Ureter (tissue), 1 donor: ENCODE measurements at places on chromosomes 2 and 18. TPM values are rescaled to one million over a fixed set of nuclear protein-coding genes. Genes with fewer than 3 reads are reported as not detected.

The CD8B2 gene
- total RNA-seq = 0.65 TPM

- DNase-seq = no peak
Measured at GRCh38 chr2:227876300-227876801, 4.9 kb downstream of the DAW1 start.

DNA sequence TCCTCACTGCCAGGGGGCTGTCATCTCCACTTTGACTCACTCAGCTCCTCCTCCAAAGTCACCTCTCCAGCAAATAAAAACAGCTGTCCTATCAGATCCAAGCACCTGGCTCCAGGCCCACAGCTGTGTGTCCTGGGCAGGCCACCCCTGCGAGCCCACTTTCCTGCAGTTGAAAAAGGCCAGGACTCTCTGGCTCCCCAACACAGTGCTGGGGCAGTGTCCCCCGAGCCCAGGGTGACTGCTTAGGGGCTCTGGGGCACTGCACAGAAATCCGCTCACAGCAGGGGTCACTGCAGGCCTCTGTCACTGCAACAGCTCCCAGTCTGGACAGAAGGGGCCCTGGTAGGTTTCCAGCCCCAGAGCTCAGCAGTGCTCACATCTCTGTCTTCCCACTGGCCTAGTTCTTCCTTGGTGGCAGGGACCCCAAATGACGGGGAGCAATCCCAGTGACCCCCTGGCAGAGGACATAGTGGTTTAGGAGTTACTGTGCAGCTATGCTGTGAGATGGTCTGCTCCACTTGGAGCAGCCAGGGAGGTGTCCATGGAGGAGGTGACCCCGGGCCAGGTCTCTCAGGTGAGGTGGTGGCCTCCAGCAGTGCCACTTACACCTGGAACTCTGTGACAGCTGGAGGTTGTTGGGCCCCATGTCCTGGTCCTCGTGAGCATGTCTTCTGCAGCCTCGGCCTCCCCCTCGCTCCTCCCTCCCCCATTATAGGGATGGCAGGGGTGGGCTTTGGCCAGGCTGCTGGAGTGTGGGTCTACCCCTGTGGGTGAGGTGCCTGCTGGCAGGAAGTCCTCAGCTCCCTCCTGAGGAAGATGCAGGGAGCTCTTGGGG, 35.5 kb downstream of the HS6ST1 start:
- no peak for DNase-seq

GRCh38 chr2:67652679-67653078, 255.5 kb downstream of the ETAA1 start:
- DNase-seq = no peak

DNA sequence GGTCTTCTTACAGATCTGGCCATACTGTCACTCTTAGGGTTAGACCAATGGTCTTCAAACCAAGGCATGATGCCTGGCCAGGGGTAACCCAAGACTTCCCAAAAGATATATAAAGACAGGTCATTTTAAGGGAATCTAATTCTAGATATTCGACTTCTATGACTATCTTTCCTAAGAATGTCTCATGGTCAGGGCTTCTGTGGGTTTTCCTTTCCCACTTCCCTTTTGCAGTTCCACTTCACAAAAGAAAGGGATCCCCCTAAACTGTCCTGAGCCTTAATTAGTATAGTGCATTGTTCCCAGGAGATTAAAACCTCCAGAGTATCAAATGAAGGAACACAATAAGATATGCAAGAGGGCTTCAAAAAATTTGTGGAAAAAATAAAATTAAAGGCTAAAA, 223.6 kb upstream of the SIX2 start:
- DNase-seq = no peak

DNA sequence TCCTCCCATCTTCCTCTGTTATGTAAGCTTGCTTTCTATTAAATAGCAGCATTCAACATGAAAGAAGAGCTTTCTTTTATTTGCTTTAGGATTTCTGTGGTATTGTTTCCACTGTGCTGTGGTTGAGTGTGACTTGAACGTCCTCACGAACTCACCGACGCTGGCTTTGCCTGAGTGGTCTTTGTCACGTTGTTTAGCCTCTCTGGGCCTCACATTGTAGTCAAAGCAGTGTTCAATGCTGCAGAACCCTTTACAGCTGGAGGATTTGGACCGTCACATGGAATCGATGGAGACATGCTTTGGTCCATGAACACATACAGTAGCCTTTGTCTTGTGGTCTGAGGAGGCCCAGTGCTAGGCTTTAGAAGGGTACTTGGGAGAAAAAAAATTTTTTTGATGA, 66.3 kb downstream of the TANC1 start:
- no peak for DNase-seq

The KLHL29 gene
- total RNA-seq = 16.8 TPM

DNA sequence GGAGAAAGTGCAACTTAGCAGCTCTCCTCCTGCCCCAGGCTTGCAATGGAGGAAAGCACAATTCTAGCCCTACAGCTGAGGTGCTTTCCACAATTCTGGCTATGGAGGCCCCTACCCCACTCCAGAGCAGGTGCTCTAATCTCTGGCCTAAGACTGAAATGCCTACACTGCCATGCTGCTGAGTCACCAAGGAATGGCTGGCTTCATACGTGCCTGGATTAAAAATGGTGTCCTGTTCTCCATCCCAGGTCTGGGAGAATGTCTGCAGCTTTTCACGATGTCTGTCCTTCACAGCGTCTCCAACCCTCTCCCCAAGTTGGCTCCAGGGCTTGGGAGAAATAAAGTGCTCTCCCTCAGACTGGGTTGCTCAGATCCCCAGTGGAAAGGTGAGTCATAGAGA, 48.5 kb downstream of the MBOAT2 start:
- no peak for DNase-seq

DNA sequence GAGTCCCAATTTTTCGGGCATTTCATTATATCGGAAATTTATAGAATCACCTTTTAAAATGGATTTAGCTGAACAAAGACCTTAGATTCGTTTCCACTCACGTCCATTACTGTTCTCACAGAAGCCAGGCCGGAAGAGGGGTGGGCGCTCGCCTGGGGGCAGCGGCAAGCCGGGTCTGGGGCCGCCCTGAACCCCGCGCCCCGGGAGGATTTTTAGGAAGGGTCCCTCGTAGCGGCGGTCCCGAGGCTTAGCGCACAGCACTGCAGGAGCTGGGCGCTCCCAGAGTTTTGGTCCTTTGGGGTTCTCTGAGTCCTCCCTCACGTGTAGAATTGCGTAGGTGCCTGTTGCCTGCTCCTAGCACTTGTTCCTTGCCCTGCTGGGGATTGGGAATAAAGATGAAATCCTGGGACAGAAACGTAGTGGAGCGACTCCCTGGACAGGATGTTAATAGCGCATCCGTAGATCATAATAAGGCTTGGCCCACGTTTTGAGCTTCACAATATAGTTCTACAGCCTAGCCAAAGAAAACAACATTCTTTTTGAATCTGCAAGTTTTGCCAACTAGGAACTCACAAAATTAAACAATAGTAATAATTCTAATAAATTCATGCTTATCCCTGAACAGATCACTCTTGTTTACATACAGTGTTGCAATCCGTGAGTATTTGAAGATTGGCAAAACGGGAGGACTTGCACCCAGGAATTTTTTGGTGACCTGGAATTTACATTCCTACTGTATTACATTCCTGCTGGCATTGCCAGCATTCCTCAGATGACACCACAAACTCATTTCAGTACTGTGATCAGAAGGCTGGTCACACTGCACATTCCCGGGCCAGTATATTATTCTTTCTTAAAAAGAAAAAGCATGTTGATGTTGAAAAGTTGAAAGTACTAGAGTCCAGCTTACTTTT, 875 bp downstream of the C18orf63 start:
- DNase-seq = no peak

- no peak for DNase-seq
Measured at GRCh38 chr2:214504599-214505376, 93.9 kb downstream of the VWC2L start.

DNA sequence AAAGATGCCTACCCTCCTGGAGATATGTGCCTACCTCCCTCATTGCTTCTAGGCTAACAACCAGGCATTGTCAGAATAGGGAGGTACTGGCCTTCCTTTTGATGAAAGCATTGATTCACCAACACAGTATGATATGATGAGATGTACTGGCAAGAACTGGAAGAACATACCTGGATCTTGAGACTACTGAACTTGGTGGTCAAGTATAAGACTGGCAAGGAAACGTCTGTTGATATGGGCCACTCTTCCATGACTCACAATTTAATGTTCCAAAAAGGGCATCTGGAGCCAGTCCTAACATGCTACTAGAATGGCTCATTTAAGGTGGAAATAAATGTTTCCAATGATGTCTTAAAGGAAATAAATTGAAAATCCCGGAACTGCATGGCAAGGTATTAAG, 18.1 kb downstream of the DTNB start:
- DNase-seq = no peak

DNA sequence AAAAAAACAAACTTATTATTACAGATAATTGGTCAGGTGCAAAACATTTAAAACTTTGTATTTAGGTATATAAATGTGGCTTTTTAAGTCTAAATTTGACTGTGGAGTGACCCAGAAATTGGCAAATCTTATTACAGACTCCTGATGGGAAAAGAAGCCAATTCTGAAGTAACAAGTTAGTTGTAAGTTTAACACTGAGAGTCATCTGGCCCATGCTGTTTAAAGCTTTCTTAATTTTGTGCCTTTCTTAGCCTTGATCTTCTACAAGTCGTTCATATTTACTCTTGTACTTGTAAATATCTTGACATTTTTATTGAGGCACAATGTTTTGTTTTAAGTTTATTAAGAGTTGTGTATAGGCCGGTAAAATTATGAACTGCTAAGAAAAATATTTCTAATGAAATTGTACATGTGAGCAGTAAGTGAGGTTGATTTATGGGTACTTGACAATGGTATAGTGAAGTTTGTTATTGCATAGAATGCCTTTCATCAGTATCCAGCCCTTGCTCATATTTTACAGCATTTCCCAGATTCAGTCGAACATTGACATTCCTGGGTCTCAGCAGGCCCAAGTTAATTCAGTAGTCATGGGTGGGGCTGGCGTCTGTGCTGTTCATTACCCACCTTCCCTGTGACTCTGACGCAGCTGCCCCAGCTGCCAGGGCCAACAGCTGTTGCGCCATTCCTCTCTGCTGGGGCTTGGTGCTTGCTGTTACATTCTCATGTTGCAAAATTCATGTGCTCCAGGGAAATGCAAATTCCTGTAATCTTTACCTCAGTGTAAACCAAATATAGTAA, 121.4 kb downstream of the ZNF236 start:
- DNase-seq = no peak

DNA sequence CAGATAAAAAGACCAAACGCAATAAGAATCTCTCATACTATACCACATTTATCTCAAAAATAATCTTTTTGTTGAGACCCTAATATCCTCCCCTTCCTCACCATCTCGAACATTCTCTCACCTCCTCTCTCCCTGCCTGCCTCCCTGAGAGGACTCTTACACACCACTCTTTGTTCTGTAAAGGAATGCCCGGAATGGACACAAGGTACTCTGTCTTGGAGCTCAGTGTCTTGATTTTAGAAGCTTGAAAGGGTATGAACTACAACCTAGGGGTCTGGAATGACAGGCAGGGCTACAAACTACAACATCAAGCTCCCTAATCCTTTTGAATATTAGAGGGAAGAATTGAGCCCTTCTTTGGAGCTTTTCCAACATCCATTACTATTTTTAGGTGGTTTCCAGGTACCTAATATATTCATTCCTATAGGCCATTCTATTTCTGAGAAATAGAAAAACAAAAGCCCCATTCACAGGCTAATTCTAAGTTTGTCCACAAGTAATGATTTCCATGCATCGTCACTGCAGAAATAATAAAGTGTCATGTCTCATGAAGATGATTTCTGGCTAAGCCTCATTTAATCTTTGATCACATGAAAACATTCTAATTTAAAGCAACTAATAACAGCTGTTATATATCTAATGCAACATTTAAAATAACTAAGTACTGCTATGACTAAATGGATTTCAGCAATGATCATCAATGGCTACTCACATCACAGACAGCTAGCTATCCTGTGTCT, 60.6 kb downstream of the LRP2 start:
- no peak for DNase-seq

DNA sequence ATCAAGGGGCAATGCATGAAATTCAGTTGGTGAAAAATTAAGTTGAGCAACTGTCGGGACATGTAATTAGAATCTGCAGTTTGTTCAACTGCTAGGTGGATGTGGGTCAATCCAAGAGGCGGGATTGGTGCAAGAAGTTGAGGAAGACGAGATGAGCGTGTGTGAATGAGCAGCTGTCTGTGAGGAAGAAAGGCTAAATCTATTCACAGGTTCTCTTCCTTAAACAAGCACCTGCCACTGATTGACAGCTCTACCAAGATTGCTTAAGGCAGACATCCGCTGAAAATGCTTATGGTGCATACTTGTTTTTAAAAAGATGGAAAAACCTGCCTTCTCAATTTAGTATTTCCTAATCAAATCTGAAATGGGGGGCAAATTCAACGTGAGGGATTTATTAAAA, 323.4 kb upstream of the THUMPD2 start:
- no peak for DNase-seq

DNA sequence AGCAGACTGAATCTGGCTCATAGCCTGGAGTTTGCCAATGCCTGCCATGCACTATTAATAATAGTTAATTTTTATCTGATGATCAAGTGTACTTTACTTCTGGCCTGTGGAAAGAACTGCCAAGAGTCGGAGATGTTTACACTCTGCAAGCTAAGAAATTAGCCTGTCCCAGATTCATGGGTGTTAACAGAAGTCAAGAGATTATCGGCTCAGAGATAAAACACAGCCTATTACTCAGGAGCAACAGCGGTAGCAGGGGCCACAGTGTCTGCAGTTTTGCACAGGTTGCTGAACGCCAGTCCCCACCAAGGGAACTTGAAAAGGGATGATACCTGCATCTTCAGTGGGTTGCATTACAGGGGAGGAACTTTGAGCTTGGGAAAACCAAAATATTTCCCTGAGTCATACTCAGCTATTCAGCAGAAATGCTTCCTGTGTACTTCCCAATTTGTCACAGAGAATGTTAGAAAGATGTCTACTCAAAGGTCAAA, 4.3 kb upstream of the ADI1 start:
- no peak for DNase-seq

The SLC4A3 gene
- 12.2 TPM for total RNA-seq

DNA sequence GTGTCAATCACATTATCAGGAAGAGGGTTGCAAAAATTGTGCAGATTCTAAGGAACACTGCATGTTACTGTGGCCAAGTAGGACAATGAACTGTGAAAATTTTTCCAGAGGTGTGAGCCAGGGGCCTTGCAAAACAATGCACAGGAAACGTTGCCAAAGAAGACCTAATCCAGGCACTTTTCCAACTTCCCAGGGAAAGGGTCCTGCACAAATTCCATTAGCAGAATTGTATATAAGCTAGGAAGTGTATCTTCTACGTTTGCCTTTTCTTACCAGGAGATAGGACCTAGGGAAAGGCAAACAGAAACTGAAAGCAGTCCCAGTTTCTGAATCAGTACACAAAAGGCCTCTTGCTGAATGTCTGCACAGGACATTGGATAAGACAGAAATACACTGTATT, 1888.3 kb upstream of the CELF4 start:
- no peak for DNase-seq

The NETO1 gene
- 2.6 TPM for total RNA-seq

DNA sequence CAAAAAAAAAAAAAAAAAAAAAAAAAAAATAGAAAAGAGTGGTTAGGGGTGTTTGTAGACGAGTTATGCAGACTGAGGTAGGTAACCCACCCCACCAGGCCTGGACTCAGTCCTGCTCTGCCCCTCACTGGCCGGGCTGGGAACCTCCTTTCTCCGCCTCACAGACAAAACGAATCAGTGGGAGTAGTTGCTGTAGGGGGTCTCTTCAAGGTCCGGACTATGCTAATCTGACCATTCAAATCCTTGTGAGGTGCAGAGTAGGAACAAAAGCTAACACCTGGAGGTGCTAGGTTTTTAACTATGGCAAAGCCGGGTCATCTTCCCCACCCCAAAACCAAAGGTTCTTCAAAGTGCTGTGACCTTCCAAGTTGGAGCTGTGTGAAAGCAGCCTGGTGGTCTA, 223.7 kb downstream of the SLC4A3 start:
- no peak for DNase-seq

GRCh38 chr2:13522096-13522495, 805.4 kb downstream of the TRIB2 start:
- DNase-seq = no peak

The UGT1A7 gene
- 7.7 TPM for total RNA-seq
